ENCODE measurements at places on chromosomes 7 and 10.

- DNase-seq: no peak
These were observed 176.8 kb downstream of the TWIST1 start for GRCh38 chr7:18940593-18941134.

- no peak for DNase-seq
These were observed 19.0 kb downstream of the SH2B2 start for GRCh38 chr7:102305414-102306268.

- no peak for DNase-seq
These were observed 16.7 kb upstream of the DRGX start for GRCh38 chr10:49412571-49412970.

DNA sequence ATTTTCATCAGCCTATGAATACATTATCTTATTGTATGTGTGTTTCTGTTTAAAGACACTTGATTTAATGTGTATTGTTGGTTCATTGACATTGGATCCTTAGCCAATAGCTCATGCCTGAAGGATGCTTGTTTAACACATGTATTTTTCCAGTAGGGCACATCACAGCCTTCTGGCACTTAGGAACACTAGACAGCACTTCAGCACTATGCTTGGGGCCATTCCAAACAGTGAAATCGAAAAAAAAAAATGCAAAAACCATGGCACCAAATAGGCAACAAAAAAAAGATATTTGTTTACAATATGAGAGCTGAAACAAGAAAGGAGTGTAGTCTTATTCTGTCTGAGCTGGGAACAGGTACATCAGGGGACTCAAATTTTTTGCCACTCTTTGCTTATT lies 262.8 kb downstream of the SLC25A13 start:
- no peak for DNase-seq

DNA sequence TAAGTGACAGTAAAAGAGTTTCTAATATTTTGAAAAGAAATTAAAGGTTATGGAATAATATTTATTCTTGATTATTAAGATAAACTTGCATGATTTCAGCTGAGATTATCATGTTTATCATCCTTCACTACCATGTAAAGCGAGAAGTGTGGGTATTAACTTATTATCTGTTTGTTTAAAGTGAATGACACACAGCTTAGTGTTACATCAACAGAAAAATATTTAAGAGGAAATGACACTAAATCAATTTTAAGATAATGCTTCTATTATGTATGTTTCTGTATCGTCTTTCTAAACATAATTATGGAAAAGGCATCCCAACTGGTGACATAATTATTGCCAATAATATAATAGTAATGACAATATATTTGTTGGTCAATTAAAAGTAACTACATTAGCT lies 213.1 kb downstream of the PCDH15 start:
- no peak for DNase-seq

DNA sequence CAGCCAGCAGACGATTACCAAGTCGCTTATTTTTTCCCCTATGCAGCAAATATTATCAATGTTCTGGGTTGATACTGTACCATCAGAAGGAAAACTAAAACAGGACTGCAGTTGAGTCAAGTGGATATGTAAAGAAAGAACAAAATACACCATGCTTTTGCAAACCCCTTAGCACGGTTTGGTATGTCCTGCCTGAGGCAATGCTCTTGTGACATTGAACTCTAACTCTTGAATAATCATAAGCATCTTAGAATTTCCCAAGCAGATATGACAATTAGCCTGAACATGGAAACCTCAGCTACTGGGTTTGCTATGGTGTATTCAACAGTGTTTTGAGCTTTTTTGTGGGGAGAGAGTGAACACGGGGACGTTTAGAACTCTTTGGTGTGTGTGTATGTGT lies 107.4 kb downstream of the ETV1 start:
- DNase-seq: no peak

GRCh38 chr7:74417419-74417971 lies 36.2 kb upstream of the GTF2IRD1 start:
- DNase-seq: peak; percentile 85

- DNase-seq: no peak
These were observed 2.1 kb downstream of the ADIRF start for GRCh38 chr10:86970162-86970981.

DNA sequence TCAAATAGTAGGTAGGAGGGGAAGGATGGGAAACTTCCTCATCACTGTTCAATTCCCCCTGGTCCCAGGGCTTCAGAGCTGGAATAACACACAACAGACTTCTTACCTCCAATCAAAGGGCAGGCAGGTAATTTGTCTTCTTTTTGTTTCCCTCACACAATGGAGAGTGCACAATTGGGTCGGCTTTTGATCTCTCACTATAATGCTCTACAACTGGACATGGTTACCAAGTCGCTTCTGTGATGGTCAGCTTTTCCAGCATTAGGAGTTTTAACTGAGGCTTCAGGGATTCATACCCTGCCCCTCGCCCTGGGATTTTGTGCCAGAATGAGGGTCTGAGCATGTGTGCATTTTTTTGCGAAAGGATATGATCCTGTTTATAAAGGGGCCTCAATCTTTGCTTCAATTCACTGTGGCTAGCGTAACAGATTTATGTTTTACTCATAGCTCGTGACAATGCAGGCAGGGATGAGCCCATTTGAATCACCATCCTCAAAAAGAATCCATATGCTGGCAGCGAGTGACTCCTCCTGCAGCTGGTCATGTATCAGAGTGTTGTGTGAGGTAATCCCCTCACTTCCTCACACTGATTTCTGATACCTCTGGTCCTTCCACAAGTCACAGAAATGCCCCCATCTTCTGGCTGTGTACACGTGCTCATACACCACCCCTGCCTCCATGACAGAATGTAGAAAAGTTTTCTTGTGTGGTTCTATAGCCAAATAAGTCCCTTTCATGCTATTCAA lies 189.6 kb downstream of the CTTNBP2 start:
- no peak for DNase-seq

DNA sequence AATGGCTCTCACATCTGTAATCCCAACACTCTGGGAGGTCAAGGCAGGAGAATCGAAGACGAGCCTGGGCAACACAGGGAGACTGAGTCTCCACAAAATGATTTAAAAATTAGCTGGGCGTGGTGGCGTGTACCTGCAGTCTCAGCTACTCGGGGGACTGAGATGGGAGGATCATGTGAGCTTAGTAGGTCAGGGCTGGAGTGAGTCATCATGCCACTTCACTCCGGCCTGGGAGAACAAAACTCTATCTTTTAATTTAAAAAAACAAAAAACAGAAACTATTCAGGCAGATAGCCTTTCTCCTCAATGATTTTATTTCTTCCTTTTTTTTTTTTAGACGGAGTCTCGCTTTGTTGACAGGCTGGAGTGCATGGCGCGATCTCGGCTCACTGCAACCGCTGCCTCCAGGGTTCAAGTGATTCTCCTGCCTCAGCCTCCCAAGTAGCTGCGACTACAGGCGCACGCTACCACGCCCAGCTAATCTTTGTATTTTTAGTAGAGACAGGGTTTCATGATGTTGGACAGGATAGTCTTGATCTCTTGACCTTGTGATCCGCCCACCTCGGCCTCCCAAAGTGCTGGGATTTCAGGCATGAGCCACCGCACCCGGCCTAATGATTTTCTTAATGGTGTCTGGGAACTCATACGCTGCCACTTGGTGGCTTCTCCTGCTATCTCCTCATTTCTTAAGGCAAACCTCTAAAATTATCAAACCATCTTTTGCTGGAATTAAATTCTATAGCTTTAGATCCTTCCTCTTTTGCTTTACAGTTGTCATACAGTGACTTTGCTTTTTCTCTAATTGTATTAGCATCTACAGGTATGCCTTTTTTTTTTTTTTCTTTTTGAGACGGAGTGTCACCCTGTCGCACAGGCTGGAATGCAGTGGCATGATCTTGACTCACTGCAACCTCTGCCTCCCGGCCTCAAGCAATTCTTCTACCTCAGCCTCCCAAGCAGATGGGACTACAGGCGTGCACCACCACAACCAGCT lies 22.9 kb downstream of the SRPK2 start:
- peak; percentile 23 for DNase-seq

DNA sequence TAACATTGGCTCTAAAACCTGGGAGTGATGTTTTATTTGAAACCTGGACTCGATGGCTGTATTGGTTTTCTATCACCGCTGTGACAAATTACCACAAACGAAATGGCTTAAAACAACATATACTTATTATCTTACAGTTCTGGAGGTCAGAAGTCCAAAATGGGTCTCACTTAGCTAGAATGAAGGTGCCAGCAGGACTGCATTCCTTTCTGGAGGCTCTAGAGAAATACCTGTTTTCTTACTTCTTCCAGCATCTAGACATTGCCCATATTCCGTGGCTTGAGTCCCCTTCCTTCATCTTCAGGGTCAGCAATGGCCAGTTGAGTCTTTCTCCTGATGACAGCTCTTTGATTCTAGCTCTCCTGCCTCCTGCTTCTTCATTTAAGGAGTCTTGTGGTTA lies 44.3 kb upstream of the STEAP1B start:
- no peak for DNase-seq

DNA sequence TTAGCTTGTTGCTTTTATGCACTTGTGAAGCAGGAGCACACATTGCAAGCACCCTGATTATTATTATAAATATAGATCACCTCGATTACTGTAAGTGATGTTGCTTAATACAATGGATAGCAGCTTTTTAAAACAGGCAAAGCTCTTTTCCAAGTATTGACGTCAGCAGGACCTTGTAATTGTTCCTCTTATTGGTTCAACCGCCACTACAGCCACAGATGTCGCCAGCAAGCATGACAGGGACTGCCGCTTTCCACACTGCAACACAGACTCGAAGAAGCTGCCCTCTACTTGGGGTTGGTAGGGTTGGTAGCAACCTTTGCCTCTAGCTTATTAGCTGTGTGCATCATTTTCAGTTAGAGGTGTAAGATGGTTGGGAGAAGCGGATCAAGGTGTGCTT lies 167.6 kb downstream of the ZNF365 start:
- peak; percentile 22 for DNase-seq

- DNase-seq: no peak
These were observed 161.9 kb downstream of the GRK5 start for GRCh38 chr10:119368991-119369869.

- no peak for DNase-seq
These were observed 247.3 kb downstream of the DOCK4 start for GRCh38 chr7:111958896-111959295.

DNA sequence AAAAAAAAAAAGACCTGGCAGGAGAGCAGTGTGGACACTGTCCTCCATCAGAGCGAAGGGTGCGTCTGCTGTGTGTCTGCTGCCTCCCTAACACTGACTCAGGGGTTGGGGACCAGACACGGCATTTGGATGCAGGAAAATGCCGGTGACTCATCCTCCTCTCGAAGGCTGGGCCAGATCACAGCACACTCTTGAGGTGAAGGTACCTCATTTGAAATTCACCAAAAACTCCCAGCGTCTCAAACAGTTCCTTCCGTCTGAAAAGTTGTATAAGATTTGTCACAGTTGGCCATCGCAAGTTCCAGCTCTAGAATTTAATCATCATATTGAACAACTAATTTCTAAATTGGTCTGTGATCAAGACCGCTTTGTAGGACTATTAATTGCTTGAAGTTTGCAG lies 118.1 kb upstream of the LYZL2 start:
- no peak for DNase-seq

DNA sequence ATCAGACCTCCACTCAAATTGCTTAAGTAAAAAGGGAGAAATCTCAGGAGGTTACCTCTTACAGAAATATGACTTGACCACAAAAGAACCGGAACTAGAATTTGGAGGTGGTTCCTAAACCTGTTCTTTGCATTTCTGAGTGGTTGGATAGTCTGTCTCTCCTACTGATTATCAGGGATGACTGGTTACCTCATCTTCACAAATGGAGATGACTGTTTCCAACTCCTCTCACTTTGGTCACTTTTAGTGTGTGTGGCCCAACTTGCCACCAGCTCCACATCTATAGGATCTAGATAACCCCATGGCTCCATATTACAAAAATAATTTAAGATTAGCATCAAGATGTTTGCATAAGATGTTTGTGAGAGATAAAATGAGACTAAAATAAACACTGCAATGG lies 95.5 kb downstream of the CCDC71L start:
- no peak for DNase-seq

- no peak for DNase-seq
These were observed 59.4 kb upstream of the FRMD4A start for GRCh38 chr10:14389981-14390590.

DNA sequence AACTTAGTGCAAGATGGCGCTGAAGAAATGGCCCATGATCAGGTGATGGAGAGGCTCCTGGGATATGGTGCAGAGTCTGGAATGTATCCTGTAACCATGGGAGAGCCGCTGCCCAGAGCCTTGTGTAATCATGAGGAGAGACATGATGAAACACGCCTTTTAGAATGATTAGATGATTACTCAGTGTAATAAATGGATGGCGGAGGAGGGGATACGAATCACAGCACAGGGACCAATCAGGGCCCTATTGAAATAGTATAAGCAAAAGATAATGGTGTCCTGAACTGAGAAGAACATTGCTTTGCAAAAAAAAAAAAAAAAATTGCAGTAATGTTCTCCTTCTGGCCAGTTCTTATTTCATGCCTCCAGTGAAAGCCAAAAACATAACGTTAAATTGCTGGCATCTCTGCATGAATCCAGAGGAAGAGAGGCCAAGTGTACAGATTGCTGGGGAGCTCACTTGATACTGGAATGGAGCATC lies 668.5 kb upstream of the AUTS2 start:
- DNase-seq: no peak

GRCh38 chr7:95718577-95719410 lies 53.6 kb upstream of the DYNC1I1 start:
- DNase-seq: peak; percentile 83

DNA sequence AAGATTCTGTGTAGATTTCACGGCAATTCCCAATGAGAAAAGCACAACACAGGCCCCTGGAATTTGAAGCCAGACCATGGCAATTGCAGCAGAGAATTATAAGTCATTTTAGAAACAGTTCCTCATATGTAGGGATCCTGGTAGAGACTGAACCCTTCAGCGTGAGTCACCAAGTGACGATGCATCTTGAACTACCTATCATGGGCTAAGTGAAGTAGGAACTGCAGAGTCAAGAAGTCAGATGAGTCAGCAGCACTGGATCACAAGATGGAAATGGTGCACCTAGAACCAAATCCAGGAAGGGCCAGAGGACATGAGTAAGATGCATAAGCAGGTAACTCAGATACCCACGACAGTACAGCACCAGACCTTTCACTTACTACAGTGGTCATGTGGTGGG lies 140.0 kb upstream of the TPK1 start:
- DNase-seq: no peak

DNA sequence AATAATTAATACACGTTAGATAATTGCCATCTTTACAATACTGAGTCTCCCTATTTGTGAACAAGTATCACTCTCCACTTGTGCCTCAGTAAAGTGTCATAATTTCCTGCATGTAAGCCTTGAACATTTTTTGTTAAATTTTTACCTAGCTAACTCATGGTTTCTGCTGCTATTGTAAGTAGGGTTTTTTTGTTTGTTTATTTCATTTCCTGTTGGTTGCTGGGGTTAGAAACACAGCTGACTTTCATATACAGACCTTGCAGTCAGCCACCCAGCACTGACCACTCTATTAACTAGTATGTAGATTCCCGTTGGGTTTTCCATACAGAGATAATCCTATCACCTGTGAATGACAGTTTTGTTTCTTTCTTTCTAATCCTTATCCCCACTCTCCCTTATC lies 133.3 kb downstream of the MPP7 start:
- DNase-seq: no peak

DNA sequence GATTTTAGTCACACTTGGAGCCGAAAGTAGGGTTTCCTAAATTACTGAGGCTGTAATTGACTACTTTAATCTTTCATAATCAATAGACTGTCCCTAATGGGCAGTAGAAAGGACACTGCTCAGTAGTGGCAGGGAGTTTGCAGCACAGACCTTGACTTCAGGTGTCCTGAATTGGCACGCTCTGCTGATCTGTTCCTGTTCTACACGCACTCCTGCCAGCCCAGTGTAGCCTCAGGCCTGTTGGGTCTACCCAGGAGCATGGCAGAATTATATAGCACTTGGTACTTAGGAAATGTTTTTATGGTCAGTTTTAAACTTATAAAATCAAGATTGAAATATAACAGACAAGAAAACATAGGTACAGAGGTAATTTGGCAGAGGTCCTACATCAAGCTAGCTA lies 9.0 kb downstream of the EIF4H start:
- DNase-seq: no peak

Measured in OCI-M1 (cell line).